ENCODE measurements at places on chromosomes 3 and 15.

DNA sequence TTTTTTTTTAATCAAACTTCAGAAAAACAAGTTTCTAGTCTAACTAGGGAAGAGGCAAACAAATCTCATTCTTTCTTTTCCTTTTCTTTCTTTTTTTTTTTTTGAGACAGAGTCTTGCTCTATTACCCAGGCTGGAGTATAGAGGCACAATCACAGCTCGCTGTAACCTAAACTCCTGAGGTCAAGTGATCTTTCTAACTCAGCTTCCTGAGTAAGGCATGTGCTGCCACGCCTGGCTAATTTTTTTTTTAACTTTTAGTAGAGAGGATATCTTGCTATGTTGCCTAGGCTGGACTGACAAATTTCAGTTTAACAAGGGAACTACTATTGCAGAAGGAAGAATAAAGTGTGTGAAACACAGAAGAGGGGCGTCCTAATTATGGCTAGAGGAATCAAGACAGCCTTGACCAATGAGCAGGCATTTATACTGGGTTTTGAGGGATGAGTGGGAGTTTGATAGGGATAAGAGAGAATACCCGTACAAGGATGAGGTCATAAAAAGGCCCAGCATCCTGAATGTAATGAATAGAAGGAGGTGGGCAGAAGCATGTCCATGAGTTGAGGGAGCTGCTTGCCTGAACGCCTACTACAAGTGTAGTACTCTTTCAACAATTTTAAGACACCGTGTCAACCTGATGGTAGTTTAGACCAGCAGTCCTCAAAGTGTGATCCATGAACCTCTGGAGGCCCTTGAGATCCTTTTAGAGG lies 6.7 kb upstream of the ZFAND6 start:
- DNase-seq: no peak

DNA sequence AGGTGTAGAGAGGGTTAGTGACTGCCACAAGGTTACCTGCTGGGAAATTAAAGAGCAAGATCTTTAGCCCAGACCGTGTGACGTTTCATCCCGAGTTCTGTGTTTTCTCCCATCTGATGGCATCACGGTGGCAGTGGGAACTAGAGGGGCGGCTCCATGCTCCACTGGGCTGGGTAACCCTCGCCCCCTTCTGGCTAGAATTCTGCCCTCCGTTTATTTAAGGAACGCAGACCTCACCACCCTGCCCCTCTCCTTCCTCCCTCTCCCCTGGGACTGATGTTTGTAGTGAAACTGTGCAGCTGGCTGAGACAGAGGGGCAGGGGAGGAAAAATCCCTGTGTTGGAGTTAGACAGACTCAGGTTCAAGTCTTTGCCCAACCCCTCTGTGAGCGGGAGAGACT lies 65.6 kb downstream of the ITGA11 start:
- no peak for DNase-seq

DNA sequence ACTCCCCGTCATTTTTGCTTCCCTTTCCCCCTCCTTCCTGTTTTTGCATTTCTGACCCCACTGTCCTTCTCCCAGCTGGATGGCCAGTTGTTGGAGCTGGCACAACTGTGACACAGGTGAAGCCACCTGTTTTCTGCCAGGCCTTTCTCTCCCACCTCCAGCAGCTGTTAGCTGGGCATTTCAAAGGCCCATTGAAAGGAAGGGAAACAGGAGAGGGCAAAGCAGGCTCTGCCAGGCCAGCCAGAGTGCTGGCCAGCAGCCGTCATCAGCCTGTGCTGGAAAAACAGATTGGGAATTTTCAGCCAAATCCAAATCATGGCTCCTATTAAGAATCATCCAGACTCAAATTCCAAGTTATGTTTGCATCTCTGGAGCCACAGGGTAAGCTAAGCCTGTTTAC lies 155.2 kb upstream of the C2CD4B start:
- DNase-seq: no peak

- no peak for DNase-seq
Measured at GRCh38 chr3:113097960-113098447, 107.2 kb downstream of the GTPBP8 start.

GRCh38 chr15:72147418-72147817 lies 29.2 kb downstream of the SENP8 start:
- no peak for DNase-seq

DNA sequence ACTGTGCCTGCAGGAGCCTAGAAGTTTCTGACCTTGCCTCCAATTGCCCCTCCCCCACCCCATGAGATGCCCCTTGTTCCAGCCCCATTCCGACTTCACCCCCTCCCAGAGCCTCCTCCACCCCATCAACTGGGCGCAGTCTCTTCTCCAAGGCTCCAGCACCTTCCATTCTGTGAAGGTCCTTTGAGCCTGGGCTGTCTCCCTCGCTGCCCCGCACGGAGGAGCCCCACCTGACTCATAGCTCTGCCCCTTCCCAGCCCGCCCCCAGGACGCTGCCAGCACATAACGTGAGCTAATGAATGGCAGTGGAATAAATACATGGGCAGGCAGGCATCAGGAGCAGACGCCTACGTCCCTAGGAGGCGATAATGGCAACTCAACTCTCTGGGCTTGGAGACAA lies 113.1 kb downstream of the NUP210 start:
- DNase-seq: no peak

DNA sequence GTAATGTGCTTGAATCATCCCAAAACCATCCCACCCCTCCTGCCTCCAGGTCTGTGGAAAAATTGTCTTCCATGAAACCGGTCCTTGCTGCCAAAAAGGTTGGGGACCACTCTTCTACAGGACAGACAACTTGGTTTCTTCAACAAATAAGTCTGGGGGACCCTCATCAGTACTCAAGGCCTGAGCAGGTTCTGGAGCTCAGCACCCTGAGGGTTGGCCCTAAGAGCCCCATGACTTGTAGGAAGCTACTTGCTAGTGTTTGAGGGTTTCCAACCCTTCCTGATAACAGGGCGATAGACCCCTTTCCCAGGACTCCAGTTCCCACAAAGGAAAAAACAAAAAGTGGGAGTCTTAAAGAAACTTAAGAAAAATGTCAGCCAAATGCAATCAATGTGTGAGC lies 52.9 kb upstream of the SLCO2A1 start:
- DNase-seq: no peak

DNA sequence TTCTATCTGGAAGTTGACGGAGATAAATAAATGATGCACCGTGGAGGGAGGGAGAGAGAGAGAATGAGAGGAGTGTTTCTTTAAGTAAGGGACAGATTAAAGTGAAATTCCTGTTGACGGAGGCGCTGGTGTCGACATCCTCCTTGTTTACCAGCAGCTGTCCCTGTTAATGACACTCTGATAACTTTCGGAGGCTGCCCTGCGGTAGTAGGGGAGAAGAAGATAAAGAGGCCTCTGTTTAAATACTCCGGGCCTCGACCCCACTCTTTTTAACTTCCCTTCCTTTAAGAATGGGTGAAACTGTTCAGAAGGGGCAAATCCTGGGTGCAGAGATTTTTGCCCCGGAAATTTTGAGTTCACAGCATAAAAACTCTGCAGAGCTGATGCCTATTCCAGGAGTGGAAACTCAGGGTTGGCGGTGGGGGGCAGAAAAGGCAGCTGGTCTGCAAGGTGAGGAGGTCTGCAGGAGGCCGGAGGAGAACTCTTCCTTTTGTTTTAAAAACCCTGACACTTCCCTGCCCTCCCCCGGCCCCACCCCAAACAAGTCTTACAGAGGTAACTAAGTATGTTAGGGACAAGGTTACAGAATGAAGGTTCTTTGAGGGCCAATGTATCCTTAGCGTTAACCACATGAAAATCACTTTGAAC lies 276.6 kb upstream of the NR2F2 start:
- no peak for DNase-seq

GRCh38 chr3:89447243-89447642 lies 339.8 kb downstream of the EPHA3 start:
- no peak for DNase-seq

- no peak for DNase-seq
Measured at GRCh38 chr3:48406443-48407431, 23.1 kb downstream of the PLXNB1 start.

GRCh38 chr3:36394176-36394575 lies 13.9 kb downstream of the STAC start:
- DNase-seq: no peak

- DNase-seq: no peak
Measured at GRCh38 chr3:104606812-104607211, 759.9 kb upstream of the ALCAM start.

DNA sequence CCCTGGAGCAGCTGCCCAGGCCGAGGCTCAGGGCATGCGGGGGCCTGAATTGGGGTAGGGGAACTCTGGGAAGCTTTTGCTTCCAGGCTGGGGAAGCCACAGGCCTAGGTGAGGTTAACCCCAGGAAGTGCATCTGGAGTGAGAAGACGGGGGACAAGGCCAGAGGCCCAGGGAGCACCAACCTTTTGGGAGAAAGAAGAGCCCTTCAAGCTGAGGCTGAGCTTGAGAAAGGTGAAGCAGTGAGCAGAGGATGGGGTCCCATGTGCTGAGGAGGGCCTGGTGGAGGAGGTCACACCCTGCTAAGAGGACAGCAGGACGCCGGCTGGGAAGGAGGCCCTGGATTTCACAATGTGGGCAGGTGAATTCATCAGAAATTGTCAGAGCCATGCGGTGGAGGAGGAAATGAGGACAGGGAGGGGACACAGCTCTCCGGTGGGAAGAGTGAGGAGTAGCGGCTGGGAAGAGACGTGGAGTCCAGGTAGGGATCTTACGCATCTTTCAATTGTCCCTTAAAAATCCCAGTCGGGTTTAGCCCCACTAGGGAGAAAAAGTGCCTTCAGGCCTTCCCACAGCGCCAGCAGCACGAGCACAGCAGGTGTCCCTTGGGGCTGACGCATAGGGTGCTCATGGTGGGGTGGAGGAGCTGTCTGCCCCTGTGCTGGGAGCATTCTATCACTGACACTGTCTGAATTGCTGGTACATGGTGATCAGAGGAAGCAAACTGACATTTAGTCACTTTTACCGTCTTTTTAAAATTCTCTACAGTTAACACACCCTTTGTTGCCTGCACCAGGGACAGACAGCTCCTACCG lies 50.9 kb downstream of the HCN4 start:
- DNase-seq: peak; percentile 80

DNA sequence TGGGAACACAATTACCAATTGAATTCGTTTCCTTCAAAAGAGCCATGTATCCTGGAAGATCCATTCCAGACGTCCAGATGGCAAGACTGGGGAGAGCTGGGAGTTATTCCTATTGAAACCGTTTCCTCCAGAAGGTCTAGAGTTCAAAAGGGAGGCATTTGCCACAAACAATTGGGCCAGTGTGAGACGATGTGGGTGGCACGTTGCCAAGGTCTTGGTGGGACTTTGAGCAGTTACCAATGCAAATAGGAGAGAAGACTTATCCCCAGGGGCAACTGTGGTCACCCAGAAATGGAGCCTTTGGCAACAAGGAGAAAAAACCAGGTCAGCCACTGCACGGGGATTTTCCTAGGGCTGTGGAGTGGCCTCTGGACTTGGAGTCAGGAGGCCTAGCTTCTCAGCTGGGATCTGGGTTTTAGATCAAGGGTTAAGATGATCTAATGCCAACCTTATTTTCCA lies 29.6 kb upstream of the TLE3 start:
- DNase-seq: peak; percentile 39

DNA sequence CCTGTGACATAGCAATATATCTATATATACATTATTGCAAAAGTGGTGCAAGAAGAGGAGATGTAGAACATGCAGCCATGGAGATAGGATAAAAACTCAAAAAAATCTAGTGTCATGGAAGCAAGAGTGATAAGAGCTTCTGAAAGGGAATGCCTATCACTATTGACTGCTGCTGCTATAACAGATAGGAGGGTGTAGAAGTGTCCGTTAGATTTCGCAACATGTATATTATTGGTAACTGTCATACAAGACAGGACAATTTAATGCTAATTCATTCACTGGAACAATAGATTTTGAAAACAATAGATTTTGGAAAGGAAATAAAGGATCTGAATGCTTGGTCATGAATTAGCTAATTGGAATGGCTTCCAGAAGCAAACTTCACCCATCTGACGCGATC lies 224.5 kb downstream of the ZNF385D start:
- DNase-seq: no peak

DNA sequence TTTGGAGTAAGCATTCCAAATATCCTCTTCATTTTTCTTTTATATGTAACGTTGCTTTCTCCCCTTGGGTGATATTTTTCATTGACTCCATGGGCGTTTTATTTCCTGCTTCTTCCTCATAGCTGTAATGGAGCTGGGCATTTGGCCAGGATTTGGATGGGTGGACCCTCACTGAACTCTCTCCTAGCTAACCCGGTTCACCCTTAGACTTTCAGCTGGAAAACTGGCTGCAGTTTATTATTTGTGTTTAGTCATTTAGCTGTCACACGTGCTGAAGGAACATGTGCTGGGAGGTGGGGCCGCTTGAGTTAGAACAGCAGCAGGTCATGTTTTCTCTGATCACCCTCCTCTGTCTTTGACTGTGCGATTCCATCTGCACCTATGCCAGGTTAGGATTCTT lies 407.6 kb downstream of the ZIC1 start:
- peak; percentile 31 for DNase-seq

GRCh38 chr15:57118013-57118799 lies 199.8 kb downstream of the TCF12 start:
- no peak for DNase-seq

DNA sequence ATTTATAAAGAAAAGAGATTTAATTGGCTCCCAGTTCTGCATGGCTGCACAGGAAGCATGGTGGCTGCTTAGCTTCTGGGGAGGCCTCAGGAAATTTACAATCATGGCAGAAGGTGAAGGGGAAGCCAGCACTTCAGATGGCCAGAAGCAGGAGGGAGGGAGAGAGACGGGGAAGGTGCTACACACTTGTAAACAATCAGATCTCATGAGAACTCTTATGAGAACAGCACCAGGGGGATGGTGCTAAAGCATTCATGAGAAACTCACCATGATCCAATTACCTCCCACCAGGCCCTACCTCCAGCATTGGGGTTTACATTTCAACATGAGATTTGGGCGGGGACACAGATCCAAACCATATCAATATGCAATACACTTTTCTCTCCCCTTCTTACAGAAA lies 73.7 kb downstream of the ECT2 start:
- no peak for DNase-seq

DNA sequence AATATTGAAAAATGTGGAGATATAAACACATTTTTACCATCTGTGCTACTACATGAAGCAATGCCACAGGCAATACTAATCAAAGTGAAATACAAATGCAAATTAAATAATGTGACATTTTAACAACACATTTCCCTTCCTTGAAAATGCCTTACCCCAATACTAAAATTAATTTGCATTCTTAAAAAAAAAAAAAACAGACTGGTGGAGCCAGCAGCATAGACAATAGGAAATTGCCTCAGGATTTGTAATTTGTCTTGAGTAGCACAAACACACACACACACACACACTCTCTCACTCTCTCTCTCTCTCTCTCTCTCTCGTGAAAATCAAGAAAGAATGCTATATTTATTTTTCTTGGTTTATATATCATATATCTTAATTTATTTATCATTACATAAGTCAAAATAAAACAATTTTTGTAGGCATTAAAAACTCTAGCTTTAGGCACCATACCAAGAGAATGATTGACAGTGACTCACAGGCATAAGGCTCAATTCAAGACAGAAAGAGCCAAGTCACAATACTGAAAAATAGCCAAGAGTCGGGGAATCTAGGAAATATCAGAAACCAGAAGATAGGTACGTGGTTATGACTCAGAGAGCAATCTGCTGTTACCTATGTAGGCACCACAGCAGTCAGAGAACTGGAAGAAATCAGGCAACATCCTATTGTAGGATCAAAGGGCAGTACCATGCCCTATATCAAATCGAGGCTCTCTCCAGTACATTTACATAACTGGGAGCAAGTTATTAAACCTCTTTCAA lies 23.0 kb downstream of the SUCNR1 start:
- no peak for DNase-seq
